ENCODE measurements at places on chromosomes 1 and 21.

GRCh38 chr1:202047977-202048376, 37.6 kb downstream of the ELF3 start:
- DNase-seq: no peak

GRCh38 chr1:198775606-198776005, 136.8 kb downstream of the PTPRC start:
- no peak for DNase-seq

DNA sequence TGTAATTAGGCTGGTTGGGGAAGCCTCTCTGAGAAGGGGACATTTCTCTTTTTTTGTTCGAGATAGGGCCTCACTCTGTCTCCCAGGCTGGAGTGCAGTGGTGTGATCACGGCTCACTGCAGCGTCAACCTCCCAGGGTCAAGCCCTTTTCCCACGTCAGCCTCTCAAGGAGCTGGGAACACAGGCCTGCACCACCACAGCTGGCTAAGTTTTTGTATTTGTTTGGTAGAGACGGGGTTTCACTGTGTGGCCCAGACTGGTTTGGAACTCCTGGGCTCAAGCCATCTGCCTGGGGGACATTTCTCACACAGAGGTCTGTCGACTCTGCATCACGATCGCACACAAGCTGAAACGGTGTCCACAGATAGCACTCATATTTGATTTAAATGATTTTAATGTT, 39.7 kb downstream of the HUNK start:
- no peak for DNase-seq

DNA sequence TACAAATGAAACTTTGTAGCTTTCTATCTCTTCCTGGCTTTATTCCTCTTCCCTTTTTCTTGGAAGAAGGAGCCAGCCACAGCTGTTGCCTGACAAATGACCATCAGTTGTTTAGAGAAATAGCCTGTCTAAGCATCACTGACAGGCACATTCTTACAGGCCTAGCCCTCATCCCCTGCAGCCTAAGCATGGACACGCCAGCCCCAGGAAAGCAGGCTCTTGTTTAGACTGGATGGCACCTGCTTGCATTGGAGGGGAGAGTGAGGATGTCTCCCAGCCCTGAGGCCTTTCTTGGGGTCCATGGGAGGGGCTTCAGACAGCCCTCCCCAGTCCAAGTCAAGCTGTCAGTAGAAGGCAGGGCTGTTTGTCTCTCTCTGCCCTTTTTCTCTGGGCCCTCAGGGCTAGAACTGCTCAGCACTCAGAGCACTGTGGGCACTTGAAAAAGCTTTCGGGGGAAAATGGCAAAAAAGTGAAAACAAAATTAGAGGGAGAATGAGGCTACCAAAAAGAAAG, 282.5 kb upstream of the PLXNA2 start:
- no peak for DNase-seq

DNA sequence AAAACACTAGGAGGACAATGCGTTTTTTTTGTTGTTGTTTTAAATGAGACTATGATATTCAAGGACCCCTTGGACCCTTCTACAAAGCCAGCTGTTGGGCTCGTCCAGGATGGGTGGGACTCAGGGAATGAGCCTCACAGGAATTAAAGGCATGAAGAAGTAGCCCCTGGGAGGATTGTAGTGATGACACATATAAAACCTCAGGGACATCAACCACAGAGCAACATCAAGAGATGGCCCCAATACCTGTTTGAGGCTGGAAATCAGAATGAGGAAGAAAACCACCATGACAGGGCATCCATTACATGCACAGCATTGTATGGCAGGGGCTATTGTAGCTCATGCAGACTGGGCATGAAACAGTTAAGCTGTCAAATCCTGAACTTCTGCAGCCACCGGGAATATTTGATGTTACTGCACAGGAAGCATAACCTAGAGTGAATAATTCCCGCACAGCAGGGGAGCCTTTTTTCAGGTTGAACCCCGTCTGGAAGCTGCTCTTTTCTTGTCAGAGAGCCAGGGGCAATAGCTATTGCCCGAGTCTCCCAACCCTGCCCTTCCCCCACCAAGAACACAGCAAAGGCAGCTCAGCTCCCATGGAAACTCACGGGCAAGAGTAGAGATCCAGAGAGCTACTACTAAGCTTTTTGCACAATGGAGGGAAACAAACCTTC, 140.2 kb upstream of the FGGY start:
- no peak for DNase-seq

DNA sequence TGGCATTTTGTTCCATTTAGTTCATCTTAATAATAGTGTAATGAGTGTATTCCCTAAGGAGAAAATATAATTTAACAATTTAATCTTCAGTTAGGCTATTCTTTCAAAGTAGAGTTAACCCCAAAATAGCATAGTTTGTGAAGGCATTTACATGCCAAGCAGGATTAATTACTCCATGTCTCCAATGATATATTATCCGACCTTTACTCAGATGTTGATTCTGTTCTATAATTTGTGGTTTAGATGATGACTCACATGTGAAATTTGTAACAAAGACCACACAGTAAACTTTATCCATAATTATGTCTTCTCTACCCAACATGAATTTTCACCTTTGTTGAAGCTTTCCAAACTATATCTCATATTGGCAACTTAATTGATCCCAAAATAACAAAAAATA, 2065.2 kb downstream of the MRPL39 start:
- DNase-seq: no peak

GRCh38 chr1:26127235-26128163, 15.9 kb downstream of the PDIK1L start:
- no peak for DNase-seq

DNA sequence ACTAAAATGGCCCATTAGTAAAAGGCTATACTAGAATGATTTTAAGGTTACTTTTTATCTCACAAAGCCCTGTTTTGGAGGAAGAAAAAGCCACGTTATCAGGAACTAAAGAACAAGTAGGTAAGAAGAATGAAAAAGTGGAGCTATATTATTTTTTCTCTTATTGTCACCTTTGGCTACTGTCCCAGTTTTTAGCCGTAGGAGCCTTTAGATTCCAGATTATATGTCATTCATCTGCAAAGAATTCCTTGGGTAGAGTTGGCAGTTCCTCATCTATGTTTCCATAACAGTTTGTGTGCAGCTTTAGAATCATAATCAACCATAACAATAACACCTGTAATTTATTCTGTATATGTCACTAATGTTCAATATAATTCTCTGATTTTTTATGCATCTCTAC, 83.8 kb downstream of the TPR start:
- DNase-seq: no peak

DNA sequence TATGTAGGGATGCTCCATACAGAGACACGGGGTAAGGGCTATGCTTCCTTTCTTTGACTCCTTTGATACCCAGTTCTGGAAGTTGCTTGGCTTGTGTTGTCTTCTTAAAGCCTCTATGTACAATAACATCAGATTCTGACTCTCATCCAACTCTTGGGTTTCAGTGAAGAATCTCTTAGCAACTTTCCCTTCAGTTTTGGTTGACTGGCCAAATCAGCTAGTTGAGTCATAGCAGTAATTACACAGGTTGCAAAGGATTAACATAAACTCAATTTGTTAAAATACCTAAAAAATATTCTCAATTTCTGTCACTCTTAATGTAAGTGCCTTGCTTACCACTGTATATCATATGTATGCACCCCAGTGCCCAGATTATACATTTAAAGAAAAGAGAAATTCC, 9.2 kb downstream of the CD1E start:
- DNase-seq: no peak

GRCh38 chr1:221781102-221781755, 39.3 kb upstream of the DUSP10 start:
- DNase-seq: no peak

GRCh38 chr1:35936838-35937237, 5.9 kb downstream of the AGO3 start:
- no peak for DNase-seq

GRCh38 chr1:90510143-90510542, 207.0 kb downstream of the BARHL2 start:
- DNase-seq: no peak

DNA sequence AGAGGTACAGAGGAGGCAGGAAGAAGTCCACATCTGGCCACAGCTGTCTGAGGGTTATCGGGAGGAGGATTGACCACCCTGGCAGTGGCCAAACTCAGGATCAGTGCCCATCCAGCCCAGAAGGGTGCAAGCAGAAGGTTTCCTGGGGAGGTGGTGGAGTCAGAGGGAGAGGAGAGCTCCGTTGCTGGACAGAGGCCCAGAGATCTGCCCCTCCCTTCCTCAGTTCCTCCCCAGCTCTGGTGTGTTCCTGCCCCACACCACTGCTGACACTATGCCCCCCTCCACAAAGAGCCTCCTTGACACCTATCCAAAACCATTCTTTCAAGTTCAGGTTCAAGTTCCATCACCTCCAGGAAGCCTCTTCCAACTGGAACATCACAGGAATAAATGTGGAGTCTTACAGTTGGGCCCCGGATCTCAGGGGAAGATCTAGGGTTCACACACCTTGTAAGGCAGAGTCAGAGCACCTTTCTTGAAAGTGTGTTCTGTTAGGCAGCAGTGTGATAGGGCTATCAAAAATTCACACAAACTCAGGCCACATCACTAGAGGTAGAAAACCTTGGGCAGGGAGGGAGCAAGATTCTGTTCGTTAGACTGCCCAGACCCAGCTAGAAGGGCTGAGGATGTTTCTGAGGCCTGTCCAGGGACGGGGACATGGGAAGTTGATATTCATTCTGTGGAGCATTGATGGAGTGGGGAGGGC, 7.4 kb downstream of the LDLRAD1 start:
- DNase-seq: no peak

- DNase-seq: peak; percentile 42
Measured at GRCh38 chr1:10211805-10212410, 1.5 kb downstream of the KIF1B start.

DNA sequence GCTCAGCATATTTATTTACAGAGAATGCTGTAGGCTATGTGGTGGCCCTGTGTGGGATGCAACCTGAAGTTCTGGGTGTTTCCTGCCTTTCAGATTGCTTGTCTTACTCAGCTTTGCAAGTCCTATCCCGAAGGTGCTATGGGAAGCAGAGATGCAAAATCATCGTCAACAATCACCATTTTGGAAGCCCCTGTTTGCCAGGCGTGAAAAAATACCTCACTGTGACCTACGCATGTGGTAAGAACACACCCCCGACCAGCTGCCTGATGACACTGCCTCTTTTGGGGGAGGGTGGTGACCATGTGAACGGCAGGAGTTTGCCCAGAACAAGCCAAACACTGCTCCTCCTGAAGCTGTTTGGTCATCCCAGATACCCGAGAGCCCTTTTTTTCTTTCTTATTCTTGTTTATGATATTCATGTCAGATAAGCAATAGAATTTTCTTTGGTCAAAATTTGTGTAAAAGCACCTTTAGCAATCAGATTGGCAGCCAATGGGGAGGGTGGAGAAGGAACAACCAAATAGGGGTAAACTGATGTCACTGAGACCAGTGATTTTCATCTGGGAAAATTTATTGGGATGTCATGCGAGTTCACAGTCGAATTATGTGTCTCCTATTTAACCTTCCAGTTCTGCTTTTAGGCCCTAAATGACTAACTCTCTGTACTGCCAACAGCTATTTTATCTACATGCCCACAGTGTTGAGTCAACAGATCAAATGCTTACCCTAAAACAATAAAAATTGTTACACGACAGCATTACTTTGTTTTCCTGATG, 82.6 kb downstream of the EVA1C start:
- DNase-seq: peak; percentile 57
